ENCODE measurements at places on chromosomes 7 and 10.

GRCh38 chr7:54330216-54330800 lies 211.9 kb upstream of the VSTM2A start:
- DNase-seq: no peak

DNA sequence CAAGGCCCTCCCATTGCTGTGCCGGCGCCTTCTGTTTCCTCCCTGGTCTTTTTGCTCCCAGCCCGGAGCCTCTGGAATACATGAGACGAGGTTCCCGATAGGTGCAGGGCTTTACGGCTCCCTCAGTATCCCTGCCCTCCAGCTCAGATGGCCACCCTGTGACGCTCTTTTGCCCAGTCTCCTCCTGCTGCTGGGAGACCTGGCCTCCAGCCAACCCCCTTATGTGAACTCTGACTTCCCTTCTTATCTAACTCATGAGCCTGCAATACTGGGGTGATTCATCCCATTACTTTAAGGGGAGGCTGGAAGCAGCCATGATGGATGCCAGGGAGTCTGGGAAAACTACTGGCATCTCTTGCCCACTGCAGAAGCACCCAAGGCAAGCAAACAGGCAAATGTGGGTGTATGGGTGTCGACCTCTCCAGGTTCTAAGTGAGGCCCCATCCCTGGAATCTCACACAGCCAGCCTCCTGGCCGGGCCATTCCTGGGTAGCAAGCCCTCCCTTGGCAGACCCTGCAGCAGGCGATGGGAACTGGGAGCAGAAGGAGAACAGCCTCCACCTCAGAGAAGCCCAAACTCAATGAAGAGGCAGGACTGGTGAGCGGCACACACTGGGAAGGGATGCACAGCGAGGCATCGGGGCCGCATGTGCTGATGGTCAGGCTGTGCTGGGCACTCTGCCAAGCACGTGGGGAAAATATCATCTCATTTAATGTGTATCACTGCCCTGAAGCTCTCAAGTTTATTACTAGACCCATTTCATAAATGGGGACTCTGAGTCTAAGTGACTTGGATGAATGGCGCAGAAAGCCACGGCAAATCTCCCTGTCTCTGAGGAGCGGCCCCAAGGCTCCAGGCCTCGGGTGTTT lies 97.5 kb downstream of the FAM53B start:
- peak; percentile 89 for DNase-seq

DNA sequence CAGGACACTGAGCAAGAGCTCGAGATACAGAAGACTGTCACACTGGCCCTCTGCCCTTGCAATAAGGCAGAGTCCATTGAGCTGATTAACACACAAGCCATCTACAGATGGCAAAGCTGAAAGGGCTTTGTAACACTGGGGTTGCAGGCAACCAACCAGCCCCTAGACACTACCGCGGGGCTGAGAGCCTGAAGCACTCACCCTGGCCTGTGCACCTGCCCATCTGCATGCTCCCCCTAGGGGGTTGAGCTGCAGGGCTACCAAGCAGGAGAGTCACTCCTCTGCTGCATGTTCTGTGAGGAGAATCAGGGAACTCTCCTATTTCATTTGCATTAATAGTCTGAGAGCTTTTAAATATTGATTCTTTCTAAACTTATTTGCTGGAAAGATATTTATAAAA lies 128.1 kb upstream of the VIPR2 start:
- DNase-seq: no peak

- DNase-seq: no peak
These were observed 132.4 kb downstream of the TSPAN12 start for GRCh38 chr7:120725376-120726039.

GRCh38 chr10:71725998-71726579 lies 6.5 kb upstream of the C10orf105 start:
- DNase-seq: no peak

DNA sequence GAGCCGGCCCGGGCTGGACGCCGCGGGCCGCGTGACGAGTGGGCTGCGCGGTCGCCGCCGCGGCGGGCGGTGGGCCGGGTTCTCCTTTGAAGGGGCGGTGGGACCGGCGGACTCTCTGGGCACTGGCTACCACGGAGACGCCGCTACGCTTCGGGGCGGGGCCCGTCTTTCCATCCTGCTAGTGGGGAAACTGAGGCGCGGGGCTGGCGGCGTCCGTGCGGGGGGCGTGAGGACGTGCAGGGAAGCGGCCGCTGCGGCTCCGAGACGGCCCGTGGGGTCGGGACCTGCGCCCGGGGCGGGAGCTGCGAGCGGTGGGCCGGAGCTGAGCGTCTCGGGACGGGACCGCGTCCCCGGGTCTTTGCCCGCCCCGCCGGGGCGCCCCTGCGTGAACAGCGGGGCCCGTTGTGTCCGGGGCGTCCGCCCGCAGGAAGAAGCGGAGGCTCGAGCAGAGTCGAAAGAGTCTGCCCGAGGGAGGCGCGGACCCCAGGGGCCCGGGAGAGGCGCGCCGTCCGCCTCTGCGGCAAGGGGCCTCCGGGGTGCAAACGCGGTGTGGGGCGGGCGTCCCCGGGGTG lies 548 bp upstream of the BNIP3 start:
- no peak for DNase-seq

DNA sequence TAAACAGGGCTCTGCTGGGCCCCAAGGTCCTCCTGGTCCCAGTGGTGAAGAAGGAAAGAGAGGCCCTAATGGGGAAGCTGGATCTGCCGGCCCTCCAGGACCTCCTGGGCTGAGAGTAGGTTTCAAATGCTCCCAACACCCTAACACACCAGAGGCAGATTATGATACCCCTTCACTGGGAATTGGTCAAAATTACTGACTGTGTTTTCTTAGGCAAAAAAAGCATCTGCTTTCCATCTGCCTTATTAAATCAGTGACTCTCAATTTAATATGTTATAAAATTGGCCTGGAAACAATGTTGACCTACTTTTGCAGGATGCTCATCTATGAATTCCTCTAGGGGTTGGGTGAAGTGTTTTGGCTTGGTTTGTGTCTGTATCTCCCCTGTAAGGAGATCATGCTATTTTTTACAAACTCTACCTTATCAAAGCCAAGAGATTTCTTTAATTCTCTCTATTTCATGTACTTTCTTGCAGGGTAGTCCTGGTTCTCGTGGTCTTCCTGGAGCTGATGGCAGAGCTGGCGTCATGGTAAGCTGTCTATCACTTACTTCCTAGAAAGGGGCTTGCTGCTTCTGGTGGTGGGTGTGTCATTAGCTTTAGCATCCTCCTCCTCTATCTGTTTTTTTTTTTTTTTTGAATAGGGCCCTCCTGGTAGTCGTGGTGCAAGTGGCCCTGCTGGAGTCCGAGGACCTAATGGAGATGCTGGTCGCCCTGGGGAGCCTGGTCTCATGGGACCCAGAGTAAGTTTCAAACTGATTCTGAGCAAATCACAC lies 15.9 kb downstream of the COL1A2 start:
- no peak for DNase-seq

DNA sequence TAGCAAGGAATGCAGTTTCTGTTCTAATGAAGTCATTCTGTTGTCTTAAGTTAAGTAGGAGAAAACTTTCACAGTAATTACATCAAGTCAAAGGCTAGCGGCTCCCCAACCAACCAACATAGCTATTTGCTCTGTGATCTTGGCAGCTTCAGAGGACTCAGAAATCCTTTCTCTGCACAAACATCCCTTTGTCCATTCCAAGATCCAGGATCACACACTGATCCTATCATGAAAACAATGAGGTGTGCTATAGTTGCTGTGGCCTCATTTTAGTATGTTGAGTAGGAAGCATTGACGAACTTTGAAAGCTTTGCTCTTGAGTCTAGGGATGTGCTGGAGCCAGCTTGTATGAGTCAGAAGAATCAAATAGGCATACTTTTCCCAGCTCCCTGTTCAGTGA lies 218.2 kb upstream of the PRSS58 start:
- DNase-seq: no peak

GRCh38 chr7:70416986-70417655 lies 714.8 kb upstream of the GALNT17 start:
- DNase-seq: no peak

DNA sequence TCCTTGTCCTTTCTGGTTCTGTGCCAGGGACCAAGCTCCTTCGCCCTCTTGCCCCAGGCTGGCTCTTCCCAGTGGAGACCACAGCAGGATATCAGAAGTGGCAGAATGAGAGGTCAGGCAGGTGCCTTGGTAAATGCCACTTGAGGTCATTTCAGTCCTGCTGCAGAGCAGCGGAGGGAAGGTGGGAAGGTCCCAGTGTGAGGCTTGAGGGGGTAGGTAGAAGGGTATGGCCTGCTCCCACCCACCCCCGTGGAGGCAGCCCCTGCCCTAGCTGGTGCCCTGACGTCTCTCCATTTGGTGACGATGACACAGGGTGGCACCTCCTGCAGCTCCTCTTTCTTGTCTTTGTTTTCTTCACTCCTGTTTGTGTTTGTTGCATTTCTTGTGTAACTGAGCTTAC lies 538.8 kb downstream of the TCERG1L start:
- DNase-seq: no peak

GRCh38 chr7:114813624-114814023 lies 108.3 kb upstream of the MDFIC start:
- no peak for DNase-seq

DNA sequence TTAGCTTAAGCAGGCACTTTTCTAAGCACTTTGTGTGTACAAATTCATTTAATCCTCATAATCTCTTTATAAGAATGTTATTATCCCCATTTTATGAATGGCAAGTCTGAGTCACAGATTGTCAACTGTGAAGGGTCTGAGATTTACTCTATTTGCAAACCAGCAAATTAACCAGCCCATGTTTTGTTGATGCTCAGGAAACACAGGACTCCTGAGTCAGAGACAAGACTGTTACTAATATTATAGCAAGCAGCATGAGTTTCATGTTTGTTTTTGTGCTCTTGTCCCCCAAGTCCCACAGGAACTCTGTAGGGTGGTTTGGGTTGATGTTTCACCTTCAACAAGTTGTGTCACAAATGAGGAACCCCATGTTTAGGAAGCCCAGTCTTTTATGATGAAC lies 182.0 kb upstream of the PPP1R3A start:
- no peak for DNase-seq

Data from Right ventricle myocardium superior (tissue), 1 donor.